IPS DF 6.9 (cell line): ENCODE measurements at places on chromosomes 6 and 20.

GRCh38 chr20:51404297-51405060 is 138.0 kb downstream of the NFATC2 start:
- DNase-seq, result no peak

GRCh38 chr6:154411076-154411475 is 54.5 kb upstream of the IPCEF1 start:
- no peak for DNase-seq

DNA sequence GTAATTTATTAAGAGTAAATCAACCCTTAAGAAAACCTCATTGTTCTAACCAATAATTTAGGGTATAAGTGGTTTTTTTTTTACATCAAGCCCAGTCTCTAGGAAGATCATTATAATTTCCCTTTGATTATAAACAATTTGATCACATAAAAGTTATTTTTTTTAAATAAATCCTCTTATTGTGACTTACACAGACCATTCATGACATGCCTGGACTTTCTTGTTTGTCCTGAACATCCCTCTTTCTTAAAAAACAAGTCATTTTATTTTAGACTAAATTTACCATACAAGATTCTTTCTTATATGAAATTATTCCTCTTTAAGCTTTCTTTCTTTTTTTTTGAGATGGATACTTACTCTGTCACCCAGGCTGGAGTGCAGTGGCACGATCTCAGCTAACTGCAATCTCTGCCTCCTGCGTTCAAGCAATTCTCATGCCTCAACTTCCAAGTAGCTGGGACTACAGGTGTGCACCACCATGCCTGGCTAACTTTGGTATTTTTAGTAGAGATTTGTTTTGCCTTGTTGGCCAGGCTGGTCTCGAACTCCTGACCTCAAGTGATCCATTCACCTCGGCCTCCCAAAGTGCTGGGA is 53.6 kb upstream of the AGPAT4 start:
- DNase-seq, result peak; percentile 16

- DNase-seq, result no peak
These were observed 146.4 kb downstream of the AKAP7 start for GRCh38 chr6:131281471-131282270.

GRCh38 chr6:100144991-100145390 is 151.0 kb upstream of the MCHR2 start:
- no peak for DNase-seq

DNA sequence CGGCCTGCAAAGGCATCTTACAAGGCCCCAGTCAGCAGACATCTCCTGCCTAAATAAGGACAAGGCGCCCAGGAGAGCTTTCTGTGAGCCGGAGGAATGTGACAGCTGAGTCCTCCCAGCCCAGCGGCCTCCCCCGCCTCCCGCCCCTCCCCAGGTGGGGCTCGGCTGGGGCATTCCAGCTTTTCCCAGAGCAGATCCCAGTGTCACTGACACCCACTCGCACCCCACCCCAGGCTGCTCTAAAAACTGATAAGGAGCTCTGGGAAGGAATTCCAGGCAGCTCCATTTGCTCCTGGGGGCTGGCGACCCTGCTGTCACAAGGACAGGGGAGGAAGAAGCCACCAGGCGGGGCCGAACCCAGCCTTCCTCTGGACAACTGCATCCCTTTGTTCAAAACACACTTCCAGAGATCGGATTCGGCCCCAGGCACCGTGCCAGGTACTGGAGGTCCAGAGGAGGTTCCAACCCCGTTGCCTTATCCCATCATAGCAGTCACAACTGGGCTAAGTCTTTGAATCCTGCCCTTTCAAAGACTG is 49.7 kb downstream of the JPH2 start:
- DNase-seq, result no peak

DNA sequence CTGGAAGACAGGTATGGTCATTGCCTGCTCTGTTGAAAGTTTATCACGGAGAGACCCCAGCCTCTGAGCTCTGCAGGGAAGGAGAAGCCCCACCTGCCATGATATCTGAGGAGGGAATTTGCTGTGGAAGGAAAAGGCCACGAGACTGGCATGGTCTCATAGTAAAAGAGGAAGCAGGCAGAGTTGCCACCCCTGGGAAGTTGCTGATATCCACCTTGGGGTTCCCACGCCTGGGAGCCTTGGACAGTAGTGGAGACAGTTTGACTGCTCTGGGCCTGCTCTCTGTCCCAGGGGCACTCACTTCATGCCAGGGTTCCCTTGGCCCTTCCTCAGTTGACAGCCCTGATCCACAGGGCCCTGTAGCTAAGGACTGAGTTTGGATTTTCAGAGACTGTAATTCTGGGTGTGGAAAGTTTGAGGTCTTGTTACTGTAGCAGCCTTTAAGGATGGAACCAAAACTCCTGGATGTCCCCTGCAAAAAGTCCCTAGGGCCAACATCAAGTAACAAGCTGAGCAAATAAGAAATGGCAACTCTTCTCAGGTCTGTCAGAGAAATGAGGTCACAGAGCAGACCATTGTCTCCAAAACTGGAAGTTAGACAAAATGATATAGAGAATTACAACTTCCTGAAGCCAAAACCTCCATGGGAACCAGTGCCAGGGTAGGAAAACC is 6.9 kb upstream of the SIRPB1 start:
- DNase-seq, result no peak

- no peak for DNase-seq
These were observed 261.2 kb downstream of the DLL1 start for GRCh38 chr6:170029416-170030283.

DNA sequence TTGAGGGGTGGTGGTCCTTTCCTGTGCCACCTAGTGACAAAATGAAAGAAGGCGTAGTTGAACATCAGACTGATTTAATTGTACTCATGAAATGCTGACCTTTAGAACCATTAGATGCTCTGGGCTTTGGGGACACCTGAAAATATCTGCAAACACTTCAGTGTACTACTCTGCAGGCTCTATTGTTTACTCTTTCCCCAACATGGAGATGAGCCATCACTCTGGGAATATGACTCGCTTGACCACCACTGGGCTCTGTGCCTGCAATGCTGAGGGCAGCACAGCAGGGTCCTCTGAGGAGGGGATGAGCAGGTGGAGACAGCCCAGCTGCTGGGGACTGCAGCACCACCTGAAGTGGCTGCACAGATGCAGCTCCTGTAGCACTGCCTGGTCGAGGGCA is 74.8 kb upstream of the SLC24A3 start:
- no peak for DNase-seq

- no peak for DNase-seq
These were observed 195.7 kb upstream of the SASH1 start for GRCh38 chr6:148146717-148147462.

- peak; percentile 41 for DNase-seq
These were observed 25.0 kb downstream of the GDAP1L1 start for GRCh38 chr20:44271915-44272663.

DNA sequence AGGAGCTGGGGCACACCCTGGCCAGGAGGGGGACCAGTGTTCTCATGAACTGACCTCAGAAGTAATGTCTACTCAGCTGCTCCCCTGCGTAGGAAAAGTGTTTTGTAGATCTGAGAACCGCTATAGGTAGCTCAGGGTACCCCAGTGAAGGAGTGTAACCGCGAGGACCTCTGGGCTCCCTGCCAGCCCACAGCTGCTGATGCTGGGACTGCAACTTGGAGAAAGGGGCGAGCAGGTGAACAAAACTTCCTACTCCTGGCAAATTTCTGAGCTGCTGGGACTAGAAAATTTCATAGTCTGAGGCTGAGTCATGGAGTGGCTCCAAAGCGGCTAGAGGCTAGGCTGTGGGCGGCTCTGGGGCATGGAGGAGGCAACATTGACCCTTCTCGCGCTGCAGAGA is 51.9 kb downstream of the PYGB start:
- DNase-seq, result no peak

DNA sequence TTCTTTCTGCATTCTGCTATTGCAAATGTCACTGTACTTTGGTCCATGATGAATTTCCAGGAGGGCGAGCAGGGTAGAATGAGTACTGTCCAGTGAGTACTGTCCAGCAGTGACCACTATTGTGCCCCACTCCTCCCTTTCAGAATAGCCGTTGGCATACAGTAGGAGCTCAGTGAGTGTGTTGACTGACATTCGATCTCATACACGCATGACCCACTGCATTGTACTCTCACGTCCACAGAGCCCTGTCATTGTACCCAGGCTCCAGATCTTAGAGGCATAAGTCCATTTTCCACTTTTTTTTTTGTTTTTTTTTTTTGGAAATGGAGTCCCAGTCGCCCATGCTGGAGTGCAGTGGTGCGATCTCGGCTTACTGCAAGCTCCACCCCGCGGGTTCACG is 8.2 kb downstream of the DYNLRB1 start:
- no peak for DNase-seq

GRCh38 chr20:36819659-36820058 is 46.1 kb upstream of the DSN1 start:
- no peak for DNase-seq

DNA sequence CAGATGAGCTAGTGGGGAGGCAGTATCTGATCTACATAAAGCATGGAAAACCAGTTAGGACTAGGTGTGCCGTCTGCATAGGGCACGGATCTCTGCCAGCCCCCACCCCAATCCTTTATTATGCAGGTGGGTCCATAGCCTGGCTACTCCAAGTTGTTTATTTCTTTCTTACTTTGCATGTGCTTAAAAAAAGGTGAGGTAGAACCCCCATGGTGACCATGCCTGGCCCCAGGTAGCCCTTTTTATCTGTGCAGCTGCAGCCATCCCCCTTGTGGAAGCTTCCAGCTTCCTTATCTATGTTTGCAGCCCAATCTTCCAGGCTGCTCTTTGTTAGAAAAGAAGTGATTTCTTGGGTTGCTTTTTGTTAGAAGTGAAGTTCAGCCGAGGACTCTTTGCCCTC is 9.0 kb upstream of the TREM2 start:
- DNase-seq, result no peak

DNA sequence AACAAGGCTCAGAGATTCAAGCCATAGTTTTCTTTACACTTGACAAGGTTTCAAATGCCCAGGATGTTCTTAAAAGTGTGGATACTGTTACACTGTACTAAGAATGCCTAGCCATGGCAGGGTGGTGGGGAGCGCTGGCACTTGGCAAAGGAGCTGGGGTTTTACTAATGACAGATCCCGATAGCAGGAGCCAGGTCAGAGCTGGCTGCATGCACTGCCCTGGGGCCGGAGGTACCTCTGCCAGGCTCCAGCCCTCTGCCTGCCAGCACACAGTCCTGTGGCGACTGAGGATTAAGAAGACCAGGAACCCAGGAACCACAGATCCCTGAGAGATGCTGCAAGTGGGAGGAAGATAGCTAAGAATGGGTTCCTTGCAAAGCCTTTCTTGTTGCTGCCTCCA is 260.3 kb downstream of the ALDH8A1 start:
- DNase-seq, result no peak

DNA sequence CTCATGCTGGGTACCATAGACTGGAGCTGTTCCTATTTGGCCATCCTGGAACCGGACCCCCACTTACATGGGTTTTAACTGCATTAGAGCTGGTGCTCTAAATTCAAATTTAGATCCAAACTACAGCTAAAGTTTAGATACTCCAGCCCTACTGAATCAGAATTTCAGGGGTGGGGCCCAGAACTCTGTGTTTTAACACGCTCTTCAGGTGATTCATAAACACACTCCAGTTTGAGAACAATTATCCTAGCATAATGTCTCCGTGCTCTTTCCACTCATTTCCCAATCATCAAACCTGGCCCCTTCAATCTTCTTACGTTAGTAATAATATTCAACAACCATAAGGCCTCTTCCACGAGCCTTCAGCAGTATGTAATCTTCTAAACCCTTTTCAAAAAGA is 15.3 kb downstream of the TRPC4AP start:
- DNase-seq, result no peak

GRCh38 chr20:19756761-19757486 is 1.1 kb upstream of the RIN2 start:
- DNase-seq, result no peak

GRCh38 chr20:14882846-14883245 is 545.4 kb upstream of the FLRT3 start:
- DNase-seq, result no peak

DNA sequence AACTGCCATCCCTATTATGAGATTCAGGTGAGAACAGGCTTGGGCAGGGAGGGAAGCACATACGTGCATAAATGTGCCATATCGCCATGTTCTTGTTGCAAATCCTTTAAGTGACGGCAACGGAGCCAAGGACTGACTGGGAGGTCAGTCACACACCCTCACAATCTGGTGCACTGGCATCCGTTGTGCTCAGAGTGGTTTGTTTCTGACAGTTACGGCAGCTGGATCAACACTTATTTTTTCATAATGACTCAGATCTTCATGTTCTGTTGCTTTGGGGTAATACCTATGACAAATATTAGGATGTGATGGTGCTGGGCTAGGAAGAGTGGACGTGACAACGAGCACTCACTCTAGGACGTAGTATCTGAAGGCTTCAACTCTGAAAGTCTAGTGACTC is 56.2 kb upstream of the PREP start:
- no peak for DNase-seq

DNA sequence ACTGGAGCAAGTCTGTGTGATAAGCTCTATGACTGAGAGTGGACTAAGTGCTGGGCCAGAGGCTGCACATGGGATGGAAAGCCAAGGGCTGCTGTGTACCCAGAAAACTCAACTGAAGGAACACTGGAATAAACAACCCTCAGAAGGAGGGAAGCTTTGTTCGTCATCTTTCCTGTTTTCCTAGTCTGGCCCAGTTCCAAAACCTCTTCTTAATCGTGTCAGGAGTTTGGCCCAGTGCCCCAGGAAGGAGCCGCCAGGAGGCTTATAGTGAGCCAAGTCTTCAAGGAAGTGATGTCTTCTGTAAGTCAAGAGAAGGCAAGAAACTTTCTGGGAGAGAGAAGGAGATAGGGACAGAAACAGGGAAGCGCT is 23.3 kb upstream of the TOP1 start:
- DNase-seq, result no peak

- DNase-seq, result no peak
These were observed 391.5 kb downstream of the CD83 start for GRCh38 chr6:14509120-14509519.

DNA sequence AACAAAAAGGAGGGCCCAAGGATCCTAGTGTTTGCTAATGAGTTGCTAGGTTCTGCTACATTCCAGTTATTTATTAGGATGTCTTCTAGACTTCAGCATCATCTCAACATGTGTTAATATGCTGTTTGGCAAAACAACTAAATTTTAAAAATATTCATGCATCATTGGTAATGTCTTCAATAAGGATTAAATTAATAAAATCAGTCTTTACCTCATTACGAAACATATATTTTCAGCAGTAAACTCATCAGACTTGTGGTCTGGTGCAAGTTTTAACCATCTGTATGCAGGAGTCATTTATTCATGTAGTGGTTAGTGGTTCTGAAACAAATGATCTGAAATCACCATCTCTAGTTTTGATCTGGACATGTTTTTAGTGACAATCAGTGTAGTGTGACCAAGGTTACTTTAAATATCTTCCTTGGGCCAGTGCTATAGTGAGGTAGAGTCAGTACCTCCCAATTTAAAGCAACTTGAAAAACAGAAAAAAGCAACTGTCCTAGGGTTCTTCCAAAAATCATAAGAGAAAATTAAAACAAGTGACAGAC is 85.0 kb upstream of the KCNK16 start:
- no peak for DNase-seq

DNA sequence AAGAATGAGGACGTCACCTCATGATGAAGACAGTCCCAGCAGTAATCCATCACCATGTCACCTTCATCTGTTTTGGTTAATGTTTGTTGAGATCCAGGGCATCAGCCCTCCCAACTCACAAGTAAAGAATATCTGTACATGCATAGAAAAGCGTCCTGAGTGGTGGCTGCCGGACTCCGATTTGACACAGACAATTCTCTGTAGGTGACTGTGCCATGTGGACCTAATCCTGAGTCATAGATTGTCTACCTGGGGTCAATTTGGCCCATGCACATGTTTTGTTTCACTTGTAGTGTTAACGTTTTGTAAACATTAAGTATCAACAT is 168.4 kb upstream of the UST start:
- DNase-seq, result no peak

- no peak for DNase-seq
These were observed 9.1 kb upstream of the PRELID3B start for GRCh38 chr20:59051666-59052185.
